ENCODE measurements at places on chromosomes 6 and 20.

DNA sequence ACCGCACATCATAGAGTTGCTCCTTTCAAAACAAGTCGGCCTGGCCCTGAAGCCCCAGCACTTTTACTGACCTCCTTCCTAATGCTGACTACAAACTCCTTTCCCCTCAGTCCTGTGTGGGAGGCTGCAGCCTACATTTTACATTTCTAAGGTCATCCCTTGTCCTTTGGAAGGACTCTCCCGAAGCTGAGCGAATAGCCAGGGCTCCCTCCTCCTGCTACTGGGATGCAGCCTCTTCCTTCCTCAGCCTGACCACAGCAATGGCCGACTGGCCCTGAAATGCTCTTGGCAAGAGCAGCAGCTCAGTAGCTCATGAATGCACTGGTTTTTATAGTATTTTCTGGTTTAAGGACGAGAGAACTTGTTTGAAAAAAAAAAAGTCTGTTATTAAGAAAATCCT, 679 bp downstream of the ADGRF5 start:
- DNase-seq: no peak

GRCh38 chr6:33817489-33817888, 13.7 kb upstream of the MLN start:
- DNase-seq: no peak

DNA sequence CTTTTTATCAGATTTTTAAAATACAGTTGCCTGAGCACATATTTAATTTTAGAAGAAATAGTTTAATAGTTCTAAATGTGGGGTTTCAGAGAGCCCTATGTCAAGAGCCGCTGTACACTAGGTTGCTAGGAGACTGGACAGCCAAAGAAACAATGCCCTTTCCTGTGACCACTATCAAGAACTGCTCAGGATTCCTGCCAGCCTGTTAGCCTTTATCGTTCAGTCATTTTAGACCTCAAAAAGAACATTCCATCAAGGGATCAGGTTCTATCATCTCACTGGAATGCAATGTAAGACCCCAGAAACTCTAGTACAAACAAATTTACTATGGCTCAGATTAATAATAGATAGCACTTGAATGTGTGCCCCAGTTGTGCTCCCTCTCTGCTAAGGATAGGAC, 181.2 kb upstream of the CCN2 start:
- DNase-seq: no peak

DNA sequence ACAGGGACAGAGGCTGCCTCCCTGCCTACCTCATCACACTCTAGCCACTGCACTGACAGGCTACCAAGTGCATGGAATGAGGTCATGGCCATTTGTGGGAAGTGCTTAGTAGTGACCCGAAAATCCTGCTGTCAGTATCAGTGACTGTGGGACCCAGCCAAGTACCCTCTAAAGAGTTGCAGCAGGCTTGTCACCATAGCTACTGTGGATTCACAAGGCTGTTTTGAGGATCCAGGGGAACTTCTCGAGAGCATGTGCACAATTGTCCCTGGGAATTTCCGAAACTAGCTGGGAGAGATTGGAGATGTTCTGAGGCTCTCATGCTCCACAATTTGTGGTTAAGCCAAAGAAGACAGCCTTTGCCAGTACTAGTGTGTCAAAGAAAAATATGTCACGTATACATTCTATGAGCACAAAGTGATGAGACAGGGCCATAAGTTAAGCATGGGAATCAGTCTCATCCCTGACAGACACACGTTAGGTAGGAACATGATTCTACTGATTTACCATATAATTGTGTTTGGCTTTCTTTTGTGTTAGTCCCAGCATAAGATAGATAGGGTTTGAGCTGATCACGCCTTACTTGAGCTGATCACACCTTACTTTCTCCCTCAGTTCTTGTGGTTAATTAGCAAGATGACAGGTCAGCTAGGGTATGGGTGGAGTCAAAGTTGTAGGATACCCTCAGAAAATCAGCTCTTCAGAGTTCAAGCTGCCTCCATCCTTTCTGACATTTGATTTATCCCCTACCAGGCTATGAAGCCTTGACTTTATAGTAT, 42.6 kb upstream of the TMEM170B start:
- no peak for DNase-seq

DNA sequence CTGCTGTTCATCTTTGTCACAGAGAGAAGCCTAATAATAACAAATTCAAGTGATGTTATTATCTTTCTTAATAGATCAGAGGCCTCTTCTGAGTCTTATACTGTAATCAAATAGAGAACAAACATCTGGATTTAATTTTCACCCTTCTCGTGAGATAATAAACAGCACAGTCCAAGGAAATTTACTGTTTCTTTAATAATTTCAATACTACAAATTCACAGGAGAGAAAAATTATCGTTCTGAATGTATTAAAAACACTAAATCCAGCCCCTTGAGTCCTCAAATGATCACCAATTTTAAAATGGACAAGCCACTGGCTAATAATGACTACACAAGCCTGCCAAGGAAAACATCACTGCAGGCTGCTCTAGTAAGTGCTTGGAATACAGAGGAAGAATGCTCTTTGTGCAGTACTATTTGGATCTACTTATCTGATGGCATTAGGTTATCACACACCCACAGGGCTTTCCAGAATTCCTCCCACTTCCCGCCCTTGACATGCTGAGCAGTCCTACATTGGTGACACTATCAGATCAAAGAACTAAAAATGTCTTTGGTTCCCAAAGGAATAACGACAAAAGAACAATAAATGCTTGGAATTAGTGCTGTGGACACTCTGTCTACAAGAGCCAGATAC, 38.1 kb downstream of the SYNE1 start:
- DNase-seq: no peak

DNA sequence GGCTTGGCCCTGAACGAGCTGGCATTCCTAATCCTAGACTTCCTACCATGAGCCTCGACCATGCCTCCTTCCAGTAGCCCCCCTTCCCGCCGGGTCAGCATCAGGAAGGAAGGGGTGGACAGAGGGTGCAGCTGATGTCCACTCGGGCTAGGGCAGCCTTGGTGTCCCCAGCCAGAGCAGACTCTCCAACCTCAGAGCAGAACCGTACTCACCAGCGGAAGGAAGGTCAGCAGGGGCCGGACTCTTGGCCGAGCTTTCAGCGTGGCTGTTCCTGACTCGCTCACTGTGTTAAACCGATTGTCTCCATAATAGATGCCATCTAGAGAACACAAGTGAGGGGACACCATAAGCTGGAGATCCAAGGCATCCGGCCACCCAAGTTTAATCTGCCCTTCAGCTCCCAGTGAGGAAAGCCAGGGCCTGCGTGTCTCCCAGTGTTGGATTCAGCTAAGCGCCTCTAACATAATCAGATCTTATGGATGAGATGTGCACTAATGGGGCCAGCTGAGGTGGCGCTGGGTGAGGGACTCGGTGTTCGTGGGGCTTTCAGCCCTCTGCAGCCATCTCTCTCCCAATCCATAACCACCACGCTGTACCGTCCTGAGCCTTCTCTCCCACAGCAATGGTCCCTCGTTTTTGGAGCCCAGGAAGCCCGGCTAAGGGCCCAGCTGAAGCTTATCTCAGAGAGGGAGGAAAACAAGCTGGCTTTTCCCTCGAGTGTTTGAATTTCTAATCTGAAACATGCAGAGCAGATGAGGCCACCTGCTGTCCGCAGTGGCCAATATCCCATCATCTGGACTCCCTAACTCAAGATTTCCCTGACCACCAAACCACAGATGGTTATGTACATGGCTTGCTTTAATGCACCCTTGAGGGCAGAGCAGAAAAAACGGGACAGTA, 13.7 kb downstream of the C6orf132 start:
- no peak for DNase-seq

- no peak for DNase-seq
Observed at GRCh38 chr6:22206106-22206505, 90.7 kb downstream of the PRL start.

Measured in CD4-positive, CD25-positive, alpha-beta regulatory T cell (primary cell).